ENCODE measurements at places on chromosomes 7 and 10.

- no peaks in the 10 kb centered on the region for H3K27me3 ChIP-seq
- no peak overlapping the region for H3K4me3 ChIP-seq
- peaks cover 6% of the 10 kb centered on the region for H3K4me1 ChIP-seq
- DNase-seq: no peak
Observed at GRCh38 chr7:75885036-75885435, 6.2 kb downstream of the RHBDD2 start.

GRCh38 chr10:133329491-133330202 lies 7.0 kb downstream of the CALY start:
- peaks cover 68% of the 10 kb centered on the region for H3K27me3 ChIP-seq
- no peaks in the 10 kb centered on the region for H3K36me3 ChIP-seq
- peak overlapping the region; percentile 62 for H3K4me3 ChIP-seq
- no peak overlapping the region for H3K27ac ChIP-seq
- H3K4me1 ChIP-seq: peaks cover 8% of the 10 kb centered on the region
- peak; percentile 36 for DNase-seq

- no peak overlapping the region for H3K27ac ChIP-seq
- DNase-seq: no peak
- H3K36me3 ChIP-seq: no peaks in the 10 kb centered on the region
- H3K4me3 ChIP-seq: no peak overlapping the region
- peaks cover 88% of the 10 kb centered on the region for H3K27me3 ChIP-seq
Observed at GRCh38 chr7:43114458-43114780, 2.0 kb downstream of the HECW1 start.

DNA sequence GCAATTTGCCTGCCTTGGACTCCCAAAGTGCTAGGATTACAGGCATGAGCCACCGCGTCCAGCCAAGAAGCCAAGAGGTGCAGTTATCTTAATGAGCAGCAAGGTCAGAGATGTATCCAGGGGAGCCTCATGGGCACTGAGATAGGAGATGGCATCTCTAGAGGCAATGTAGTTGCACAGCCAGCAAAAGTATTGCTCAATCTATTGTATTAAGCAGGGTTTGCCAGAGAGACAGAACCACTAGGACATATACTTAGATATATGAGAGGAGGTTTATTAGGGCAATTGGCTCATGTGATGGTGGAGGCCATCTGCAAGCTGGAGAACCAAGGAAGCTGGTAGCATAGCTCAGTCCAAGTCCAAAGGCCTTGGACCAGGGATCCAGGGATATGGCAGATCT lies 16.3 kb upstream of the VPS26A start:
- no peak overlapping the region for H3K4me3 ChIP-seq
- no peaks in the 10 kb centered on the region for H3K27me3 ChIP-seq
- H3K27ac ChIP-seq: no peak overlapping the region
- no peaks in the 10 kb centered on the region for H3K4me1 ChIP-seq
- no peak for DNase-seq

DNA sequence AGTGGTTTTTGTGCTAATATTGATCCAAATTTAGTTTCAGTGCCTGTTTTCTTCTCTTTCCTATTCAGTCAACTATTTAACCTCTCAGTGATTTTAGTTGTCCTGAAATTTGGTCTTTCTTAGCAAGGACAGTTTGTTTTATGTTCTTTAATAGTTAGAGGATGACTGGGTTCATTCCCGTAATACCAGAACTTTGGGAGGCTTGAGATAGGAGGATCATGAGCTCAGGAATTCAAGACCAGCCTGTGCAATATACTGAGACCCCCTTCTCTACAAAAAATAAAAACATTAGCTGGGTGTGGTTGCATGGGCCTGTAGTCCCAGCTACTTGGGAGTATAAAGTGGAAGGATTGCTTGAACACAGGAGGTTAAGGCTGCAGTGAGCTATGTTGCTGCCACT lies 148.3 kb downstream of the EXOC4 start:
- no peak overlapping the region for H3K4me3 ChIP-seq
- no peaks in the 10 kb centered on the region for H3K36me3 ChIP-seq
- no peaks in the 10 kb centered on the region for H3K27me3 ChIP-seq
- no peak overlapping the region for H3K27ac ChIP-seq
- H3K4me1 ChIP-seq: no peaks in the 10 kb centered on the region
- no peak for DNase-seq

DNA sequence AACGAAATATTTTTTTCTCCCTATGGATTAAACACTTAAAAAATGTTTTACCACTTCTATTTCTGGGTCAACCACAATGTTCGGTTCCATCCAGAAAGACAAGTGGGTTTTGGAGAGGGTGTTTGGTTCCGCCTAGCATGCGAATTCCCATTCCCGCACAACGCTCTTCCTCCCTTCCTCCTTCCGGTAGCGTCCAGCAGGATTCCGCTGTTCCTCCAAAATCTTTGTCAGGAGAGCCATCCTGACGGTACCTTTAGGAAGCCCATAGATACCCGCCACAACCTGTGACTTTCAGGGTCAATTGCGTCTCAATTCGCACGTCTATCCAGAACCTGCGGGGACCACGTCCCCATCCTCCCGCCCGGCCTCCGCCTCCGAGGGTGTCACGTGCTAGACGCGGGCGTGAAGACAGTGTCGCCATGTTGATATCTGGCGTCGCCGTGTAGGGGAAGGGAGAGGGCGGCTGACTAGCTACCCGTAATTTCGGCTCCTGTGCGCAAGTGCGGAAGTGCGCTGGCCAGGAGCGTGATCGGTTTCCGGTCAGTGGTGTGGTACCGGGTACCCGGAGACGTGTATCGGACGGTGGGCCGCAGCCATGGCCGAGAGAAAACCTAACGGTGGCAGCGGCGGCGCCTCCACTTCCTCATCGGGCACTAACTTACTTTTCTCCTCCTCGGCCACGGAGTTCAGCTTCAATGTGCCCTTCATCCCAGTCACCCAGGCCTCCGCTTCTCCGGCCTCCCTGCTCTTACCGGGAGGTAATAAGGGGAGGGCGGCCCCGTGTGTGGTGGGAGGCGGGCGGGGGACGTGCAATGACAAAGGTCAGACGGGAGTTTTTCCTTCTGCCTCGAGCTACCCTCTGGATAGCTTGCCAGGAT lies at the start of gene SEC23IP:
TSS of gene SEC23IP (plus strand) at position 543 of the 878 bp plus-strand sequence. CDS start at position 596, 53 bp downstream.
- H3K27me3 ChIP-seq: no peaks in the 10 kb centered on the region
- peak within 1 kb of the TSS; percentile 95 for H3K4me3 ChIP-seq
- no peaks in the 10 kb centered on the region for H3K36me3 ChIP-seq
- H3K27ac ChIP-seq: peak within 1 kb of the TSS; percentile 76
- H3K4me1 ChIP-seq: peaks cover 28% of the 10 kb centered on the region

- H3K4me3 ChIP-seq: no peak overlapping the region
- DNase-seq: no peak
- H3K4me1 ChIP-seq: no peaks in the 10 kb centered on the region
- no peaks in the 10 kb centered on the region for H3K27me3 ChIP-seq
Observed at GRCh38 chr7:91462316-91462715, 198.1 kb downstream of the FZD1 start.

DNA sequence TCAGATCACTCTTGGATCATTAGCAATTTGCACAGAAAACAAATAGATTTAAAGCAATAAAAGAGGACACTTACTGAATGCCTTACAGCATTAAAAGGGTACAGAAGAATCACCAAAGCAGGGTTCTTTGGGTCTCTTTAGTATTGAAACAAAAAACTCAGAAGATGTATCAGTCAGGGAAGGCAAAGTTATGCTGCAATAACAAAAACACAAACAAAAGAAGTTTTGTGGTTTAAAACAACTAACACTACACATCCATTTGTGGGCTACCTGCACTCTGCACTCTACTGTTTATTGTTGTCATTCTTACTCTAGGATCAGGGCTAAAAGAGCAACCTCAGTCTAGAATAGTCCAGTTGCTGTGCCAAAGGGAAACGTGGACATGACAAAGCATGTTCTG lies 216.4 kb downstream of the GPAM start:
- H3K27me3 ChIP-seq: no peaks in the 10 kb centered on the region
- no peaks in the 10 kb centered on the region for H3K36me3 ChIP-seq
- no peak for DNase-seq
- H3K27ac ChIP-seq: no peak overlapping the region
- H3K4me1 ChIP-seq: no peaks in the 10 kb centered on the region
- H3K4me3 ChIP-seq: no peak overlapping the region

DNA sequence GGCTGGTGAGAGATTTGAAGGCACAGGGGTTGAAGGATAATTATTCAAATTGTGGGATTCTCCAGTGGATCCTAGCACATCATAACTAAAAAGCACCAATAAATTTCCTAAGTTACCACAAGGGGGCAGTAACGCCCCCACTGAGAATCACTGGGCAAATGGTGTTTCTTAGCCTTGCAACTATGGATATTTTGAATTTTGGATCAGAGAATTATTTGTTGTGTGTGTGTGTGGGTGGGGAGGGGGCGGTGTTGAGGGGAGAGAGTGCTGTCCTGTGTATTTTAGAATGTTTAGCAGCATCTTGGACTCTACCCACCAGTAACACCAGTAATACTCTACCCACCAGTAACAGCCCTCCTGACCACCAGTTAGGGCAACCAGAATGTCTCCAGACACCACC lies 63.3 kb upstream of the PRKG1 start:
- no peak for DNase-seq
- H3K27ac ChIP-seq: no peak overlapping the region
- H3K4me1 ChIP-seq: peaks cover 6% of the 10 kb centered on the region
- no peak overlapping the region for H3K4me3 ChIP-seq
- no peaks in the 10 kb centered on the region for H3K36me3 ChIP-seq

- no peak overlapping the region for H3K4me3 ChIP-seq
- H3K27ac ChIP-seq: no peak overlapping the region
- no peaks in the 10 kb centered on the region for H3K36me3 ChIP-seq
- DNase-seq: no peak
- H3K4me1 ChIP-seq: peaks cover 24% of the 10 kb centered on the region
Observed at GRCh38 chr7:142587578-142588191, 161.6 kb upstream of the PRSS1 start.

DNA sequence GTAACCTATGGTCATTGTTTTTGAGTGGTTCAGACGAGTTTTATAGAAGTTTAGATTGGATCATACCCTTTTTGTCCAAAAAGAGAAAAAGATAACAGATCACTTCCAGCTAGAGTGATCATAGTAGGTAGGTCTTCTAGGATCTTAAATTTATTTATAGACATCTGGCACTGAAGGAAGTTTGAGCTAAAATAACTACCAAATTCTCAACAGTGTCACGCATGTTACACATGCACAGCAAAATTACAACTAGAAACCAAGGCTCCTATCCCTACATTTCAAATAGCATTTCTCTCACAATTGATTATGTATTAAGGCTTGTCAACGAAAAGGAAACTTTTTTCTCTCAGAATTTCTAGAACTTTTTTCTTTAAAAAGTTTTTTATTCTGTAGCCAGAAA lies 2.3 kb downstream of the CALU start:
- peak overlapping the region; percentile 77 for H3K4me3 ChIP-seq
- H3K36me3 ChIP-seq: peaks cover 7% of the 10 kb centered on the region
- no peaks in the 10 kb centered on the region for H3K27me3 ChIP-seq

- no peaks in the 10 kb centered on the region for H3K36me3 ChIP-seq
- no peaks in the 10 kb centered on the region for H3K4me1 ChIP-seq
- no peak for DNase-seq
- H3K27me3 ChIP-seq: no peaks in the 10 kb centered on the region
- H3K4me3 ChIP-seq: no peak overlapping the region
- H3K27ac ChIP-seq: no peak overlapping the region
Observed at GRCh38 chr10:16483241-16483917, 38.3 kb downstream of the C1QL3 start.

DNA sequence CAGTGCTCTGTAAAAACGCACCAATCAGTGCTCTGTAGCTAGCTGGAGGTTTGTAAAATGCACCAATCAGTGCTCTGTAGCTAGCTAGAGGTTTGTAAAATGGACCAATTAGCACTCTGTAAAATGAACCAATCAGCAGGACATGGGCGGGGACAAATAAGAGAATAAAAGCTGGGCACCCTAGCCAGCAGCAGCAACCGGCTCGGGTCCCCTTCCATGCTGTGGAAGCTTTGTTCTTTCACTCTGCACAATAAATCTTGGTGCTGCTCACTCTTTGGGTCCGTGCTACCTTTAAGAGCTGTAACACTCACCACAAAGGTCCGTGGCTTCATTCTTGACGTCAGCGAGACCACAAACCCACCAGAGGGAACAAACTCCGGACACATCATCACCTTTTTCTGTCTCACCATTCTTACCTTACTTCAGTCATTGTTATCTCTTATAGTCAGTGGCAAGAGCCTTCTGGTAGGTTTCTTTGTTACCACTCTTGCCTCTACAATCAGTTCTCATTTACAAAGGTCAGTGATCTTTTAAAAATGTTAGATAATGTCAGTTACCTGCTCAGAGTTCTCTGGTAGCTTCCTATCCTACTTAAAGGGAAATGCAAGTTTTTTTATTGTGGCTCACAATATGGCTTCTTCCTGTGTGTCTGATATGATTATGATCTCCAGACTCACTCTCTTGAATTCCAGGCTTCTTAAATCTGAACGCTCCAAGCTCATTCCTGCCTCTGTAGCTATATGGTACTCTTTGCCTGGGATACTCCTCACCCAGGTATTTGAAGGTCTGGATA lies 4.5 kb downstream of the STAM start:
- no peak overlapping the region for H3K4me3 ChIP-seq
- no peaks in the 10 kb centered on the region for H3K27me3 ChIP-seq
- no peaks in the 10 kb centered on the region for H3K36me3 ChIP-seq
- DNase-seq: no peak
- peaks cover 18% of the 10 kb centered on the region for H3K4me1 ChIP-seq

DNA sequence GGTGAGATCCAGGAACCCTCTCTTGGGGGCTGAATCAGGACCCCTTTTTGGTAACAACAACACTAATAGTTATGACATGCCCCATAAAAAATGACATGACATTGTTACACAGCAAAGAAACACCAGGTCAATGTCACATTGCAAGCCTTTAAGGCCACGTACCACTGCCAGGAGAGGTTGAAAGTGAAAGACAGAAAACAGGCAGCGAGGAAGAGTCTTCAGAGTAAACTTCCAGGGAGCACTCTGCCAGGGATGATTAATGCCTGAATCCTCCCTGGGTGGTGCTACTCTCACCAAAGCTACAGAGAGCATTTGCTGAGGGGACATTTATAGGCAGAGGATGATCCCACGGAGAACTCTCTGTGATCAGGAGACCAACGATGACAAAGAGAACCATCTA lies 551.6 kb downstream of the CALN1 start:
- no peaks in the 10 kb centered on the region for H3K4me1 ChIP-seq
- DNase-seq: no peak
- no peaks in the 10 kb centered on the region for H3K36me3 ChIP-seq
- no peak overlapping the region for H3K4me3 ChIP-seq
- no peak overlapping the region for H3K27ac ChIP-seq

DNA sequence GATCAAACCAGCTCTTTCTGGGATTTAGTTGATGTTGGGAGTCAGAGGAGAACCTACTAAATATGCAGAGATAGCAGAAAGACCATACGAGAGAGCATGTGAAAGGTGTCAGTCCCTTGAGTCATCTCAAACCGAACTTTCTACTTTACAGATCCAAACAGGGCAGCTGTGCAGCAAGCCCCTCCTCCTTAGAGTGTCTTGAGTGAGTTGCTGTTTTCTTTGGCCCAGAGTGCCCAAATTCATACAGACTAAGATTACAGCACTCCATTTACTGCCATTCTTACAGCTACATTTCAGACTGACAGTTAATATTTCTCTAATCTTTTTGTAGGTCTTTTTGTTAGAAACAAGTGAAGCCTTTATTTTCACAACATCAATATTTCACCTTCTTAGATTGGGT lies 53.4 kb downstream of the NRCAM start:
- H3K27ac ChIP-seq: no peak overlapping the region
- no peaks in the 10 kb centered on the region for H3K36me3 ChIP-seq
- no peaks in the 10 kb centered on the region for H3K4me1 ChIP-seq
- no peak for DNase-seq
- no peaks in the 10 kb centered on the region for H3K27me3 ChIP-seq
- H3K4me3 ChIP-seq: no peak overlapping the region

Measured in keratinocyte (primary cell).